CD4-positive, alpha-beta T cell treated with Interferon alpha-2 for 1 hour (primary cell): ENCODE measurements at places on chromosomes 3 and 15.

DNA sequence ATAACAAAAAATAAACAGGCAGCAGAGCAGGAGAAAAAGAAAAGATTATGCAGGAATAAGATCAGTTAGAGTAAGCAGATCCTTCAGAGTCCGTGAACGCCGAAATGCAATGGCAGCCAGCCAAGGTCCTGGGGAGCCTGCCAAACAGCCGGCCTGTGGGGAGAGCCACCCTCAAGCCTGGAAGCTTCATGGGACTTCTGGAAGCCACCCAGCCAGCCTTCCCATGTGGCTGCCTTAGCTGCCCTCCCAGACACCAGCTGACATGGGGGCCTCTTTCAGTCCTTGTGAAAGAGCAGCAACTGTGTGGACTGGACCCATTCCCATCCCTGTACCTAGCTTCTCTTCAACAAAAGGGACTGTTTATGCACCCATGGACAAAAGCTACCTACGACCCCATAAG is 64.9 kb upstream of the RAD18 start:
- DNase-seq: no peak

DNA sequence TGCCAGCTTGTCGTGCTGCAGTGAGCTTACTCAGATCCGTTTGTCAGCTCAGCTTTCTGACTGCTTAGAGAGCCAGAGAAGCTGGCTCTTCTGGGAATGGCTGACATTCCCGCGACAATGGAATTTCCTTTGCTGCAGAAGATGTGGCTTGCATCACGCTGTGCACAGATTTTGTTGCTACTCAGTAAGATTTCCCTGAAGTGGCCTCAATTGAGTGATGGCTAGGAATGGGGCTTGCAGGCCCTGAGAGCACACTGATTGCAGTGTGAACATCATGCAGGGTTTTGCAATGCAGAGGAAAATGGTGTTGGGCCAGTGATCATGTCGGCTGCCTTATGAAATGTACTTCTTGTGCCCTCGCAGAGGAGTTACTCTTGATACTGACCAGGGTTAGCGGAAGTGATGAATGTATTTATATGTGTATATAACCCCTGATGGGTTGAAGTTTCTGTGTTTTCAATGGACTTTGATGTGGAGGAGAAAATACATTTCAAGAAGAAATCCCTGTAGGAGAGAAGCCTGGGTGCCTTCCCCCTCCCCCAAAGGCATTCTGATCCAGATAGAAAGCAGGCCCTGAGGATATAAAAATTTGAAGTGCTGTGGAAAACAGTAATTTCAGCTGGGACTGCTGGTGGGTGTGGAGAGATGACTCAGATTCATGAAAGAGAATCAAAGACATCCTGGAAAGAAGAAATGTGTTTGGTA is 102.5 kb upstream of the PDZRN3 start:
- no peak for DNase-seq

GRCh38 chr3:158434412-158435038 is 136.5 kb upstream of the MLF1 start:
- peak; percentile 40 for DNase-seq

GRCh38 chr15:81299156-81299555 is 24.8 kb downstream of the STARD5 start:
- no peak for DNase-seq

- DNase-seq: no peak
Observed at GRCh38 chr3:45084361-45084760, 58.3 kb downstream of the CLEC3B start.

GRCh38 chr3:198079771-198080520 is 119.9 kb downstream of the LMLN start:
- no peak for DNase-seq

- DNase-seq: no peak
Observed at GRCh38 chr3:94593526-94594150, 530.8 kb downstream of the NSUN3 start.

- no peak for DNase-seq
Observed at GRCh38 chr3:129017484-129017899, 16.4 kb downstream of the EFCC1 start.

DNA sequence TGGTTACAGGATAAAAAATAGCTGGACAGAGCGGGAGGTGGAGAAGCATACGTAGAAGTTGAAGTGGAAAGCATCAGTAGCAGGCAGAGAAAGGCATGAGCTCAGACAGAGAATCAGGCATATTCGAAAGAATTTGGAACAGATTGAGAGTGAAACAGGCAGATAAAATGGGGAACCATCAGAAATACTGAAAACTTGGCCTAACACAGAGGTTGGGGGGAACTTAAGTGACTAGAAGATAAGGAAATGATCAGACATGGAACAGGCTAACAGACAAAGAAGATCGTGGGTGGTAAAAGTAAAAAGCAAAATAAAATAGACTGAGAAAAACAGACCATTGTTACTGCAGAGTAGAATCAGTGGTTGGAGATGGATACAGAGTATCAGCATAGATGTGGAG is 32.9 kb downstream of the GTF2E1 start:
- no peak for DNase-seq

DNA sequence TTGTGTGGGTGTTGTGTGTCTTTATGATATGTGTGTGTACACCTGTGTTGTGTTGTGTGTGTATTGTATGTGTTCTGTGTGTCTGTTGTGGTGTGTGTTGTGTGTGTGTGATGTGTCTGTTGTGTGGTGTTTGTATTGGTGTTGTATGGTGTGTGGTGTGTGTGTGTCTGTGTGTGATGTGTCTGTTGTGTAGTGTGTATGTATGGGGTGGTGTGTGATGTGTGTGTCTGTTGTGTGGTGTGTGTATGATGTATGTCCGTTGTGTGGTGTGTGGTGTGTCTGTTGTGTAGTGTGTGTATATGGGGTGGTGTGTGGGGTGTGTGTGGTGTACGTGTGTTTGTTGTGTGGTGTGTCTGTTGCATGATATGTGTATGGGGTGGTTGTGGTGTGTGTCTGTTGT is 46.6 kb downstream of the ZDHHC19 start:
- DNase-seq: no peak

- no peak for DNase-seq
Observed at GRCh38 chr3:38646630-38647029, 2.9 kb downstream of the SCN5A start.

- peak; percentile 26 for DNase-seq
Observed at GRCh38 chr15:67501177-67501835, 19.6 kb upstream of the C15orf61 start.

- DNase-seq: no peak
Observed at GRCh38 chr3:62312201-62312600, 61.1 kb downstream of the FEZF2 start.

DNA sequence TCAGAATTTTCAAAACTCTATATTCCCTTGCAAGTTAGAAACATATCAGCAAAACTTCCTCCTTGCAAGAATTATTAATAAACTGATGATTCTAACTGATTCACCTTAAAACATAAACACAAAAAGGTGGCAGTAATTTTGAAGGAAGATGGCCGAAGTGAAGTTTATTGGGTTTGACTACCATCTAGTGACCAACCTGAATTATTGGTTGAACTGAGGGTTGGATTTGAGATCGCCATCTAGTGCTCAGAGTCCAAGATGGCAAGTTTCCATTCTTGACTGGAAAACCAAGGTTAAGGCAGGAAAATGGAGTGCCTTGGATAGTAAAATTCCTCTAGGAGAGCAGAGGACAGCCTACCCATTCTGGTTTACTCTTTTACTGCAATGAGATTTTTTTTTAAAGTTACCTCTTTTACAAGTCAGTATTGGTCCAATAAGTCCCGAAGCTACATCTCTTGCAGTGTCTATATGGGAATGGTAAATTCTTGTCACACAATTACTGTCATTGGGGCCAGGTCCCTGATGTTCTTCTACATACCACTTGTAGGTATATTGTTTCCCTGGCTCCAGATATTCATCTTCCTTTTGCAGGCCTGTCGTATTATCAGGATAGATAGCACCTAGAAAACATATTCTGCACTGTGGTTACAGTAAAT is 51.6 kb upstream of the CP start:
- peak; percentile 39 for DNase-seq

DNA sequence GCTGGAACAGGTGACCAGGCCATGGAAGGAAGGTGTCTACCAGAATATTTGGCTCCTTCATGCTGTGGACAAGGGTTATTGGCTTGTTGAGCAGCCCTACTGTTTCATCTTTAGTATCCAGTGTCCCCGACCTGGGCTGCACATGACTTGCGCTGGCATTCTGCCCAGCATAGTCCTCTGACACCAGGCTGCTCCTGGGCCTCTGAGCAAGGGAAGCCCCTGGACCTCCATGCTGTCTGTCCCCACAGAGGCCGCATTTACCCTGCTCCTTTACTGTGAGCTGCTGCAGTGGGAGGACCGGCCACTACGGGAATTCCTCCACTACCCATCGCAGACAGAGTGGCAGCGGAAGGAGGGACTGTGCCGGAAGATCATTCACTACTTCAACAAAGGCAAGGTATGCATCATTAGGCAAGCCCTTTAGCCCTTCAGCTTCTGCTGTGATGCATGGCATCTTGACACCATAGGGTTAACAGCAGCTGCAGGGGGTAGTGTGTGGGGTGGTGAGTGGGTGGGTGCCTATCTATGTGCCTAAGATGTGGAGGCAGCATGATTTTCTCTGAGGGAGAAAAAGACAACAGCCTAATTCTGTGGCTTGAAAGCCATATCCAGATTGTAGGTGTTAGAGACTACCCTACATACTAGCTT is 44.0 kb upstream of the MANF start:
- DNase-seq: no peak

- DNase-seq: no peak
Observed at GRCh38 chr3:50502584-50503423, 630 bp downstream of the CACNA2D2 start.

GRCh38 chr3:98188545-98188944 is 22.0 kb downstream of the OR5H15 start:
- peak; percentile 38 for DNase-seq

DNA sequence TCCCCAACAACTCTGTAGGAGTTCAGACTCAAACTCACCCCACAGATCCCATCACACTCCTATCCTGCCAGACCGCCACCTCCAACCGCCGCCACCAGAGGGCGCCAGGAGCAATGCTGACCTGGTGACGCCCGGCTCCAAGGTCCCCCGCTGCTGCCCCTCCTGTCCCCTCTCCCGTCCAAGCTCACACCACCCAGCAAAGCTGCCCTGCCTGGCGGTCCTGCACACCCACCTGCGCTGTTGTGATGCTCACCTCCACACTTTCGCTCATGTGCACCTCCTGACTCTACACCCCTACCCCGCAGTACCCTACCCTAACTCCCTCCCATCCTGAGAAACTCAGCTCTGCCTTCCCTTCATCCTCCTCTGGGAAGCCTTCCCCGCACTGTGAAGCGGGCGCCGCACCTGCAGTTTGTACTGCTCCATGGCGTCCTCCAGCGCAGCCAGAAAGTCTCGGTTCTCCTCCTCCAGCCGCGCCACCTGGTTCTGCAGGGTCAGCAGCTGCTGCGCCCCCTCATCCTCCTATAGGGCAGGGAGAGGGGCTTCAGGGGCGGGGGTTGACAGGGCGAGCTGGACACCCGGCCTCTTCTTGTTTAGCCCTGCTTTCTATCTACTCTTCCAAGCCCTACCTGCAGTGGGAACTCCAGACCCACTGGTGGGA is 7.9 kb downstream of the KIF7 start:
- DNase-seq: peak; percentile 50

DNA sequence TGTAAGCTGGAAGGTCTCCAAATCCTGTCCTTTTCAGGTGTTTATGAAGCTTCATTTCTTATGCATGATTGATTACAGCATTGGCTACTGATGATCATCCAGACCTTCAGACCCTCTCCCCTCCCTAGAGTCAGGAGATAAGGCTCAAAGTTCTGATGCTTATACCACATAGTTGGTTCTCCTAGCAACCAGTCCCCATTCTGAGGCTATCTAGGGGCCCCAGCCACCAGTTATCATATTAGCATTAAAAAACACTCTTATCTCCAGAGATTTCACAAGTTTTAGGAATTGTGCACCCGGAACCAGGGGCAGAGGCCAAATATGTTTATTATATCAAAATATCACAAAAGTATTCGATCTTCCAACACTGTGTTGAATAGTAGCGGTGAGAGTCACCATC is 953.1 kb downstream of the FHIT start:
- DNase-seq: no peak

- DNase-seq: no peak
Observed at GRCh38 chr15:51131596-51132290, 37.0 kb upstream of the TNFAIP8L3 start.

- no peak for DNase-seq
Observed at GRCh38 chr15:22989576-22990477, 9.7 kb upstream of the CYFIP1 start.

GRCh38 chr3:149705416-149705815 is 46.9 kb downstream of the COMMD2 start:
- DNase-seq: no peak

DNA sequence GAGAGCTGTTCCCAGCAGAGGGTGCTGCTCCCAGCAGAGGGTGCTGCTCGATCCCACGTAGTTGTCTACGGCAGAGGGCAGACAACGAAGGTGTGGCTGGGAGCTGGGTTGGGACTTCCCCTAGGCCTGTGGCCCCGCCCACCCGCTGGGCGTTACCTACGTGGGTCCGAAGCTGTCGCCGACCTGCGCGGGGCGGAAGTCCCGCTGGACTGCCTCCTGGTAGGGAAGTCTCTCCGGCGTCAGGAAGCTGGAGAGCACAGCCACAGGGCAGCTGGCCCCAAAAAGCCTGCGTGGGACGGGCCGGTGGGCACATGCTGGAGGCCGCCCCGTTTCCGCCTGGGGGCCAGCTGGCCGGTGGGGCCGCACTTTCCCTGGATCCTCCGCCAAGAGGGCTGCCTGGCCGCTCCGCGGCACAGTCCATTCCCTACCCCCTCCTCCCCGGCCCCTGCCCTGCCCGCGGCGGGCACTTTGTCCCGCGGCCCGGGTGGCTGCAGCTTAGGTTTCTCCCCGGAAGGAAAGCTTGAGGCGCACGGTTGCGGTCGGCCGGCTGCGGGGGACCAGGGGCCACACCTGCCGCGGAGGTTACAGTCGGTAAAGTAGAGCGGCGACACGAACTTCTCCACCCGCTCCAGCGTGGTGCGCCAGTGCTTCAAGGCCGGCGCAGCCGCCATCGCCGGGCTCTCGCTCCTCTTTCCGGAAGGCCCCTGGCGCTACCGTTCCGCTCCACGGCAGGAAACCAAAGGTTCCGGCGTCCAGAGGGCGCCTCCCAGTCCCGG is at the start of gene MAN2C1:
MAN2C1 (minus strand) TSS at position 695 of the 776 bp plus-strand sequence; CDS start at position 671, 24 bp downstream.
- peak; percentile 93 for DNase-seq

GRCh38 chr3:61340931-61341461 is 89.7 kb upstream of the FHIT start:
- DNase-seq: no peak

DNA sequence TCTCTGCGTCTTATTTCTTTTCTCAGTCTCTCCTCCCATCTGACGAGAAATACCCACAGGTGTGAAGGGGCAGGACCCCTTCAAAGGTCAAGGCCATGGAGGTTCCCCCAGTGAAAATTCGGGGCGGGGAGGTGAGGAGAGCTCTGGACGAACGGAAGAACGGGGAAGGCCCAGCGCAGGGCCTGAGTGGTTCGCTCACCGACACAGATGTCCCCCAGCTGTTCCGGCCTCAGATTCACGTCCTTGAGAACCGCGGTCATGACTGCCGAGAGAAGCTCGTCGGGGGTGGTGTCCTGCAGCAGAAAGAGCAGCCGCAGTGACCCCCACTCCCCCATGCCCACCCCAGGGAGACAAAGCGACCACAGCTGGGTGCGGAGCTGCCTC is 542 bp downstream of the ACAA1 start:
- DNase-seq: peak; percentile 33

GRCh38 chr15:51751697-51752683 is 593 bp downstream of the TMOD2 start:
- DNase-seq: no peak
